ENCODE measurements at places on chromosomes 3 and 15.

- no peak for DNase-seq
Measured at GRCh38 chr3:148221303-148221702, 476.4 kb upstream of the AGTR1 start.

DNA sequence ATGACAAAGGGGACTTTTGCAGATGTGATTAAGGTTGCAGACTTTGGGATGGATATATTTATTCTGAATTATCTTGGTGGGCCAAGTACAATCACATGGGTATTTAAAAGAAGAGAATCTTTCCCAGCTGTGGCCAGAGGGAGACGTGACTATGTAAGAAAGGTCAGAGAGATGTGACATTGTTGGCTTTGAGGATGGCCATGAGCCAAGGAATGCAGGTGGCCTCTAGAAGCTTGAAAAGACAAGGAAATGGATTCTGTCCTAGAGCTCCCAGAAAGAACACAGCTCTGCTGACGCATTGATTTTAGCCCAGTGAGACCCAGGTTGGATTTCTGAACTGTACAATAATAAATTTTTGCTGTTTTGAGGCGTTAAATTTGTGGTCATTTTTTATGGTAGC lies 616.0 kb upstream of the TBL1XR1 start:
- no peak for DNase-seq

DNA sequence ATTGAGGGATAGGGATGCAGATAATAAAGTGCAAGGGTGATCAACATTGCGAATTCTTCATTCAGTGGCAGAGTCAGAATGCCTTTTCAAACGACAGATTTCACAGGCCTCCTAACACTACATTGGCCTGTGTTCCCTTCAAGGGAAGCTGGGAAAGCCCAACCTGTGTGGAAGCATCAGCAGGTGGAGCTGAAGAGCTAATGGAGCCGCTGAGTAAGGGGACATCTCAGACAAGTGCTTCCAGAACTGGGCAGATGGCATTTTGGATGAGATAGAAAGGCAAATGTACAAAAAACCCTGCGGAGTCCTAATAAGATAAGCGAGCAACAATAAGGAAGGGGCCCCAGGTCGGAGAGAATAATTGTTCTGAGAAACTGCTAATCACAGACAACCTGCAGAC lies 8.5 kb upstream of the SLC24A5 start:
- DNase-seq: peak; percentile 6

DNA sequence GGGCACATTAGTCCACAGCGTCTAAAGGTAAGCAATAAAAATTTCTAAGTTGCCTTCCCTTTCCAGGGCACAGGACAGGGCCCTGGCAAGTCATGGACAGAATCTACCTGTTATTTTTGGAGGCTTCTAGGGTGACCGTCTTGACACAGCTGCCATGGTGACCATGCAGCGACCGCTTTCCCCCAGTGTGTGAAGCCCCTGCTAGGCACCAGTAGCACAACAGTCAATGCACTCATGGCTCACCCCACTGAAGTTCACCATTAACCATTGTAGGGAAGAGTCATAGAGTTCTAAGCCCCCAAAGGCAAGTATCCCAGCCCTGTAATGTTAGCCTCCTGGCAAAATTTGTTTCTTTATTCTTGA lies 43.8 kb upstream of the SLCO2A1 start:
- DNase-seq: no peak

GRCh38 chr3:31680072-31680870 lies 147.5 kb downstream of the STT3B start:
- DNase-seq: no peak

DNA sequence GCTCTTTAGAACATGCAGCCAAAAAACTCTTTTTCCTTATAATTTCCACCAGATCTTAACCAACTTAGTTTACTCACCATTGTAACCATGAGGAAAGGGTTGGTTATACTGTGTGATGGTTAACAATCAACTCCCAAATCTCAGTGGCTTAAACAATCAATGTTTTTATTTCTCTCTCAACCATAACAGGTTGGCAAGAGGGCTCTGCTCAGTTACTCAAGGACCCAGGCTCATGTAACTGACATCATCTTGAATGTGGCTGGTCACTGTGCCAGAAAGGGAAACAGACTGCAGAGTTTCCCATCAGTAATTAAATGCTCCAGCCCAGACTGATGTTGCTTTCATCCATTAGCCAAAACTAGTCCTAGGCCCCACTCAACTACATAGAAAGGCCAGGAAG lies 69.0 kb downstream of the ANKRD28 start:
- DNase-seq: no peak

DNA sequence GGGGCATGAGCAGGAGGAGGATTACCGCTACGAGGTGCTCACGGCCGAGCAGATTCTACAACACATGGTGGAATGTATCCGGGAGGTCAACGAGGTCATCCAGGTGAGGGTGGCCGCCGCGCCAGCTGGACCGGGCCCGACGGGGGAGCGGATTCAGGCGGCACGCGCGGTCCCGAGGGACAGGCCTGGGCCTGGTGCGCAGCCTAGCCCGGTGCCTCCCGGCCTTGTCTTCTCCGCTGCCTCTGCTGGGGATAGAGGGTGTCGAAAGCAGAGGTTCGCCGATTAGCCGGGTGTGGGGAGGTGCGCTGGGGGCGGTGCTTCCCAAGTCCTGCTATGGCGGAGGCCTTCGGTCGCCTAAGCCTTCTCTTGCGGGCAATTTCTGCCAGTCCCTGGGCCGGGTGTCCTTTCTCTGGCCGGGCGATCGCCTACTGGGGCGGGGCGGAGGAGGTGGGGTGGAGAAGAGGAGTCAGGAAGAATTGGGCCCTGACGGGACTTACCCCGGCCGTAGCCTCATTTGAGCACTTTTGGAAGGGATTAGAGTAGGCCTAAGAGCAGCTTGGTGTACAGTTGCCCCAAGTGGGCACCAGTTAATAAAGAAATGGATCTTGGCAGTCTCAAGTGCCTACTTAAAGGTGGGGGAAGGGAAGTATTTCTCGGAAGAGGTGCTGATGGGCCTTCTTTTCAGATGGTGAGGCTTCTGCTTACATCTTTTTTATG lies 940 bp downstream of the ARIH1 start:
- peak; percentile 75 for DNase-seq
